GM12864 (cell line): ENCODE measurements at places on chromosomes 13 and 19.
A peak's percentile ranks its signal among the peaks of the same experiment; 100 is the strongest.

- DNase-seq, result no peak
These were observed 24.8 kb downstream of the UPF1 start for GRCh38 chr19:18856385-18857126.

GRCh38 chr19:19366434-19367396 is 38.8 kb upstream of the GATAD2A start:
- DNase-seq, result peak; percentile 70

DNA sequence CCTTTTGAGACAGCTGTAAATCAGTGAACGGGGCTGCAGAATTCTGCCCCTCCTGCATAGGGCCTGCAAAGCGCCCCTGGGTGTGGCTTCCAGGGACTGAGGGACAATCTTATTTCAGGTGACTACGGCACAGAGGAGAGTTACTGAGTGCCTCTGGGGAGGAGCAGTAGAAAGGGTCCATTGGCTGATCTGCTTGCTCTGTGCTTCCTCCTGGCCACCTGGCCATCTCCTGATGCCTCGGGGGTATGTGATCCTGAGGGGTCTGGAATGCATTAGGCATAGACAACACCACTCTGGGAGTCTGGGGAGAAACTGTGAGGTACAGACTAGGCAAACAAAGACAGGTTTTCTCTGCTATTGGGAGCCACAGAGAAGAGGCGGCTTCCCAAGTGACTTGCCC is 2.8 kb downstream of the KCTD15 start:
- no peak for DNase-seq

DNA sequence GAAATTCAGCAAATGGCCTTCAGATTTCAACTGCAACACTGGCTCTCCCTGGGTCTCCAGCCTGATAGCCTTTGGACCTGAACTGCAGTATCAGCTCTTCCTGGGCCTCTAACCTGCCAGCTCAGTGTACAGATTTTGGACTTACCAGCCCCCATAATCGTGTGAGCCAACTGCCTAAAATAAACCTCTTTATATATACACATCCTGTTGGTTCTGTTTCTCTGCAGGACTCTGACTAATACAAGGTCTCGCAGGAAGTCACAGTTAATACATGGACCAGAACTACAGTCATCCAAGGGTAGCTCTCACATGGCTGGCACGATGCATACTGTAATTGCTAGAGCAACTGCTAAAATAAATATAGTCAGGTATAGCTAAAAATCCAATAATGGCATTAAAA is 85.1 kb downstream of the KATNAL1 start:
- no peak for DNase-seq

DNA sequence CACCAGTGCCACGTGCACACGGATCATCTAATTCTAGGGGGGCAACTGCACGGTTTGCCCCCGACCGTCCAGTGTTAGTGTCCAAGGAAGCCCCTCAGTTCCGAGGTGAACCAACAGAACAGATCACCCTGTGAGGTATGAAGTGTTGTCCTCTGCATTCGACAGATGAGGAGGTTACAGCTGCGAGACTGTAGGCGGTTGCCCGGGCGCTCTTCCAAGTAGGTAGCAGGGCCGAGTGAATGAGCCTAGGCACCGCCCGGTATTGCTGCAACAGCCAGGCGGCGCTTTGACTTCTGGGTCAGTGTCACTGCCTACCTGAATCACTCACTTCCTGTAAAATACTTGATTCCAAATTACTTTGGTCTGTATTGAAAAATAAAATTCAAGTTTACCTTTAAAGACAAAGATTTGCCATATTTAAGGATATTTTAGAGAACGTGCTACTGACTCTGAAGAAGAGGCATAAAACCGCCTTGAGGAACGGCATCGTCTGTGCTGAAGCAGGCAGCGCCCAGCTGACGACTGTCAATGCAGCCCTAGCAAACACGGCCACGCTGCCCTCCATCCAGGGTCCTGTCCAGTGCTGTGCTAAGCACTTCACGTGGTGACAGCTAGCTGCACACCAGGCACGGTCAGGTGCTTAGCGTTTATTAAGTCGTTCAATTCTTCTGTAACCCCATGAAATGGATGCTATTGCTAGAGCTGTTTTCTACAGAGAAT is 19.3 kb upstream of the RASA3 start:
- DNase-seq, result no peak

DNA sequence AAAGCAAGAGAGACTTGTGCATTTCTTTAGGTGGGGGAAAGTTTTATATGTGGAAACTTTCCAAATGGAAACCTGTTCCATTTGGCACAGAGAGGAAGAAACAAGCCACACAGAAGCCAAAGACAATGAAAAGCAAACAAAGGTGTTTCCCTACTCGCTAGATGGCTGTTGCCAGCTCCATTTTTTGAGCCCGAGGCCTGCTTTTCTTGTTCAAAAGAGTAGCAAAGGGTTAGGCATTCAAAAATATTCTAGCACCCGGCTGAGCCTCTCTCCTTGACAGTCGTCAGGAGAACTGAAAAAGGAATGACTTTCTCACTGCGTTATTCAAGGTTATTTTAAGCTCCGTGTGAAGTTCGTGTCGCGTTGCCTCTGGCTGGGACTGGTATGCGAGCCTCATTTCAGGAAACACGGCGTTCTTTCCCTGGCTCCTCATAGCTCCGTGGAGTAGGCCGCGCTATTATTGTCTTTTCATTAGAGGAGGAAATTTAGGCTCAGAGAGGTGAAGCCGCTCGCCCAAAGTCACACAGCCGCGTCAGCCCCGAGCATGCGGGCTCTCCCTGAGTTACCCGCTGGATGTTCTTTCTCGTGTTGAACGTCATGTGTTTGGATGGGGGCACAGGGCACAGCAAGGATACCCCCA is 7.6 kb downstream of the TRPM4 start:
- no peak for DNase-seq
